ENCODE measurements at places on chromosomes 5 and 9.

- H3K27me3 ChIP-seq: no peaks in the 10 kb centered on the region
- no peak for DNase-seq
- peaks cover 4% of the 10 kb centered on the region for H3K4me1 ChIP-seq
- no peak overlapping the region for H3K27ac ChIP-seq
- H3K4me3 ChIP-seq: no peak overlapping the region
These were observed 211.9 kb downstream of the AOPEP start for GRCh38 chr9:94938384-94938783.

DNA sequence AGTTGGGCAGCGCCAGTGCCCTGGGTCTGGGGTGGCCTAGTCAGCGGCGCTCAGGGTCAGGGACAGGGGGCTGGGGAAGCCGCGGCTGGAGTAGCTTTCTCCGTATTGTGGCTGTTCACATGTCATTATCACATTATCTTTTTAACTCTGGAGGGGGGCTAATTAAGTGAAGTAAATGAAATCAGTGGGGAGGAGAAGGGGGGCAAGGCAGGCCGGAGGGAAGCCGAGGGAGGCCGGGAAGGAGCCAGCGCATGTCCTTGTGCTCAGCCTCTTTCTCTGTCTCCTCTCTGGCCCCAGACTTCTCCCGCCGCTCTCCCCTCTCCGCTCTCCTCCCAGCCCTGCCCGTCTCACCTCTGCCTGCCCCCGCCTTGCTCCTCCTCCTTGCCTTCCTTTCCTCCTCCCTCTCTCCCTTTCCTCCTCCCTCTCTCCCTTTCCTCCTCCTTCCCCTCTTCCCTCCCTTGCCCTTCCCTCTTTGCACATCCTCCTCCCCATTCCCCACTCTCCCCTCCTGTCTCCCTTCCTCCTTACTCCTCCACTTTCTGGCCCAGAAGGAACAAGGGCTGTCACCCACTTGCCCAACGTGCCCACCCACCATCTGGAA, 38.7 kb downstream of the ASS1 start:
- no peak overlapping the region for H3K4me3 ChIP-seq
- DNase-seq: no peak
- peaks cover 21% of the 10 kb centered on the region for H3K27me3 ChIP-seq

GRCh38 chr5:143361438-143361837, 42.0 kb downstream of the NR3C1 start:
- no peak overlapping the region for H3K4me3 ChIP-seq
- H3K27me3 ChIP-seq: no peaks in the 10 kb centered on the region
- peaks cover 52% of the 10 kb centered on the region for H3K36me3 ChIP-seq
- H3K27ac ChIP-seq: no peak overlapping the region
- H3K4me1 ChIP-seq: peaks cover 47% of the 10 kb centered on the region
- DNase-seq: no peak

GRCh38 chr5:82031220-82032119, 59.6 kb downstream of the ATG10 start:
- H3K27me3 ChIP-seq: no peaks in the 10 kb centered on the region
- no peaks in the 10 kb centered on the region for H3K4me1 ChIP-seq
- no peak overlapping the region for H3K27ac ChIP-seq
- no peaks in the 10 kb centered on the region for H3K36me3 ChIP-seq
- H3K4me3 ChIP-seq: no peak overlapping the region

DNA sequence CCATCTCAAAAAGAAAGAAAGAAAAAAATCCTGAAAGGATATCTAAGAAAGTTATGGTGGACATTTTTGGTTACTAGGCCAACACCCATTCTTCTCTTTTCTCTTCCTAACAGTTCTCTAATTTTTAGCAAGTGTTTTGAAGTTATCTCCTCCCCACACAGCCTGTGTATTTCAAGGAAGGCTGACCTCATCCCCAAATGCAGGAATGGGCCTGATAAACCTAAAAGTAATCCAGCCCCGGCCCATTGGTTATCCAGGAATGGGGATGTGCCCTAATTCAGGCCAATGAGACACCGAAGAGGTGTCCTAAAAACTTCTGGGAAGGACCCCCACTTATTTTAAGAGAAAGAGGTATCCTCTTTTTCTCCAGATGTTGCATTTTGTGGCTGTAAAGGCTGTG, 46.6 kb downstream of the F2R start:
- peaks cover 10% of the 10 kb centered on the region for H3K27me3 ChIP-seq
- no peaks in the 10 kb centered on the region for H3K36me3 ChIP-seq
- H3K4me3 ChIP-seq: no peak overlapping the region
- DNase-seq: no peak
- H3K4me1 ChIP-seq: peaks cover 12% of the 10 kb centered on the region

GRCh38 chr5:32170303-32171151, 3.6 kb downstream of the GOLPH3 start:
- H3K4me3 ChIP-seq: peak overlapping the region; percentile 51
- H3K27me3 ChIP-seq: no peaks in the 10 kb centered on the region
- no peak for DNase-seq
- H3K27ac ChIP-seq: peak overlapping the region; percentile 30
- peaks cover 34% of the 10 kb centered on the region for H3K4me1 ChIP-seq
- peaks cover 75% of the 10 kb centered on the region for H3K36me3 ChIP-seq

DNA sequence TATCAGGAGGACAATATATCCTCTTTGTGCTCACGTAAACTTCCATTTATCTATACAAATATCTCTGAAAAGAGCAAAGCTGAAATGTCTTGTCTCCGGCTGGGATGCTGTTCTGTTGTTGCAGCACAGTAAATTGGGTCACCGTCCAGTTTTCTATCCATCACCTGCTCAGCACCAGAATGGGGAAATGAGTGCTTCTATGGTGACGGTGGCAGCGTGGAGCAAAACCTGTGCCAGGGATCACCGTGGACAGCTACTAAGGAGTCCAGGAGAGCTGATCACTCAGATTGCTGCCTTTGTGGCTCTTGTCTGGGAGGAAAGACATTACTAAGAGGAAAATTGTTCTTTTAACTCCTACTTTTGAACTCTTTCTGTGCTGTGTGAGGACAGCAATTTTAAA, 531.6 kb downstream of the PSAT1 start:
- no peak overlapping the region for H3K4me3 ChIP-seq
- no peak for DNase-seq
- no peaks in the 10 kb centered on the region for H3K27me3 ChIP-seq
- no peaks in the 10 kb centered on the region for H3K36me3 ChIP-seq
- no peaks in the 10 kb centered on the region for H3K4me1 ChIP-seq

DNA sequence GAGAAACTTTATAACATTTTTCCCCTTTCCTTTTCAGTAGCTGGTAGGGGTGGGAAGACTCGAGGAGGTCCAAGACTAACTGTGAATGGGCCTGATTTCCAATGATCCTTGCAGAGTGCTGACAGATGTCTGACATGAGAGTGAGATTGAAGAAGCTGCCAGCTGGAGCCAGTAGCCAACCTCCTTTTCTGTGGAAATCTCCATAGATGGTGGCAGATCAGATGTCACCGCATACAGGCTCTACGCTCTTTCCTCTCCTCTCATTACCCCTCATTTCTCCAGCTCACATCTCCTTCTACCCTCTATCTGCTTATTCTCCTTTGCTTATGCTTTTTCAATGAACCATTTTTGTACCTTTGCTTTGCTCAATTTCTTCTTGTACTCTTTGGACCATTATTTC, 395.2 kb upstream of the TNC start:
- no peak overlapping the region for H3K27ac ChIP-seq
- H3K36me3 ChIP-seq: no peaks in the 10 kb centered on the region
- no peaks in the 10 kb centered on the region for H3K27me3 ChIP-seq
- no peak for DNase-seq
- no peaks in the 10 kb centered on the region for H3K4me1 ChIP-seq

DNA sequence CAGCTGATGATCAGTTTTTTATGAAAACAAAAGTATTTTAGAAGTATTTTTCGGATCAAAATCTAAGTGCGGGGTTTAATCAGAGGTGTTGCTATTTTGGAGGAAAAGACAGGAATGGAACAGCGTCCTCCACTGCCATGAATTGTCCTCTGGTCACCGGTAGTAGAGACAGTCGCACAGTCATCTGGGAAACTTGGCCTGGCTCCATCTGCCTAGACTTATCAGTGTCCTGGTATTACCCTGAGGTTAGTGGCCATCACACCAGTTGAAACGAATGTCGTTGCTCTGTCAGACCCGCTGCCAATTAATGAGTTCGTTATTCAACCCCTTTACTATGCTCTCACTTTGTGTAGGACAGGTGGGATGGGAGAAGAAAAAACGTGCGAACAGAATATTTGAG, 8.2 kb downstream of the TLX3 start:
- H3K27ac ChIP-seq: no peak overlapping the region
- DNase-seq: no peak
- H3K27me3 ChIP-seq: peaks cover 77% of the 10 kb centered on the region
- peaks cover 4% of the 10 kb centered on the region for H3K36me3 ChIP-seq
- H3K4me1 ChIP-seq: peaks cover 4% of the 10 kb centered on the region
- no peak overlapping the region for H3K4me3 ChIP-seq

GRCh38 chr9:115250621-115251032, 132.7 kb upstream of the TNC start:
- no peaks in the 10 kb centered on the region for H3K4me1 ChIP-seq
- H3K27ac ChIP-seq: no peak overlapping the region
- H3K4me3 ChIP-seq: no peak overlapping the region
- peaks cover 1% of the 10 kb centered on the region for H3K27me3 ChIP-seq
- no peak for DNase-seq

GRCh38 chr9:86287013-86287412, 4.7 kb upstream of the ISCA1 start:
- H3K27ac ChIP-seq: no peak overlapping the region
- H3K36me3 ChIP-seq: peaks cover 28% of the 10 kb centered on the region
- H3K27me3 ChIP-seq: no peaks in the 10 kb centered on the region
- no peak for DNase-seq

GRCh38 chr9:74861773-74862474, 25.8 kb downstream of the TRPM6 start:
- H3K27me3 ChIP-seq: peaks cover 3% of the 10 kb centered on the region
- no peak overlapping the region for H3K27ac ChIP-seq

GRCh38 chr5:54317511-54318260, 7.3 kb upstream of the ARL15 start:
- no peak for DNase-seq
- peaks cover 62% of the 10 kb centered on the region for H3K27me3 ChIP-seq
- H3K27ac ChIP-seq: no peak overlapping the region
- H3K4me3 ChIP-seq: no peak overlapping the region
- H3K36me3 ChIP-seq: no peaks in the 10 kb centered on the region

DNA sequence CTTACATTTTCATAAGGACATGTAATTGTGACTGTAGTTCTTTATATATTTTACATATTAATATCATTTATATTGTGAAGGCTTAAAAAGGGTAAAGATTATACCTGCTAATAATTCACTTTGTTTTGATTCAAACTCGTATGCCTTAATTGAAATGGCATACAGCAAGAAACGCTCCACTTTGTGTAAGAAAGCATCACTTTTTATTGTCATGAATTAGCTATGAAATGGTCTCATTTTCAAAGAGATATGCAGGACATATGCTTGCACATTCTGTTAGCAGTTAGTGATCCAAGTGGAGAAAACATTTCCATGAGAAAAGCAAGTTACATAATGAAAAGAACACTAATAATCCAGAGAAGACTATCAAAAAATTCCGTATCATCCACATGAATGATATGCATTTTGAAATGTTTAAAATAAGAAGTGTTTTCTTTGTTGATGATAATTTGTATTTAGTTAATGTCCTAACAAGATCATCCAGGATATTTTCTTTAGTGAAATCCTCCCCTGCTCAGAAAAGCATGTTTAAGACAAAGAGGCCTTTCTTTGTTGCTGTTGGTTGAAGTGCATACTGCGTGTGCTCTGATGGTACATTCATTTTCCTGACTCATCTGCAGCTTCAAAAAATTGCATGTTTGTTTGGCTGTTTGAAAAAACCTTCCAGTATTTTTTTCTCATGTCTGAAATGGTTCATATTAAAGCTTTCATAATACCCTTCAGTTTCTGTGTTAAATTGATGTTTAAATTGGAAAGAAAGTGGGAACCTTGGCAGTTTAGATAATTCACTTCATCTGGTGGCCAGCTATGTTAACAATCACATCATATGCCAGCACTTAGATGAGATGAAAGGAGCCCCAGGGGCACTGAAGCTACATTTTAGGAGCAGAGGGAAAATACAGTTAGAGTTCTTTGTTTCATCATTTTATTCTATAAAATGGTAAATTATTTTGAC, 242.2 kb downstream of the CSNK1G3 start:
- no peaks in the 10 kb centered on the region for H3K4me1 ChIP-seq
- no peaks in the 10 kb centered on the region for H3K36me3 ChIP-seq
- DNase-seq: no peak
- H3K4me3 ChIP-seq: no peak overlapping the region
- no peak overlapping the region for H3K27ac ChIP-seq

DNA sequence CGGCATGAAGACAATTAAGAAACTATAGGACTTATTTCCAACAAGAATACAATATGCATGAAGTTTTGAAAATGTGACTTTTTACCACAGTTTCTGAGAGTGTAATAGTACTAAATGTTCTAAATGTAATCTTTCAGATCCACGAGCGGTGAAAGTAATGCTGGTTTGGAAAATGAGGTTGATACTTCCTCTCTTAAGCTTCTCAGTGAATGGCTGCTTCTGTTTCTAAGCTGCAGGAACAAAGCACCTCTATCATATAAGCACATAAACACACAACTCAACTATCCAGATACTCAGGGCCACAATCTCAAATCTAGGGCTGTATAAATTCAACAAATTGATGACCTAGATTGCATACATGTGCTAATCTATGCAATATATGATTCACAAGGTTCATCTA, 78.3 kb downstream of the LIFR start:
- DNase-seq: no peak
- no peak overlapping the region for H3K4me3 ChIP-seq
- peaks cover 37% of the 10 kb centered on the region for H3K27me3 ChIP-seq
- H3K4me1 ChIP-seq: no peaks in the 10 kb centered on the region
- H3K36me3 ChIP-seq: no peaks in the 10 kb centered on the region

- no peak overlapping the region for H3K27ac ChIP-seq
- H3K4me3 ChIP-seq: no peak overlapping the region
- DNase-seq: no peak
These were observed 148.0 kb downstream of the CEMIP2 start for GRCh38 chr9:71620331-71620730.

GRCh38 chr9:112670991-112671625, 46.8 kb downstream of the INIP start:
- no peaks in the 10 kb centered on the region for H3K36me3 ChIP-seq
- H3K27ac ChIP-seq: no peak overlapping the region
- H3K4me3 ChIP-seq: no peak overlapping the region
- peaks cover 5% of the 10 kb centered on the region for H3K27me3 ChIP-seq

DNA sequence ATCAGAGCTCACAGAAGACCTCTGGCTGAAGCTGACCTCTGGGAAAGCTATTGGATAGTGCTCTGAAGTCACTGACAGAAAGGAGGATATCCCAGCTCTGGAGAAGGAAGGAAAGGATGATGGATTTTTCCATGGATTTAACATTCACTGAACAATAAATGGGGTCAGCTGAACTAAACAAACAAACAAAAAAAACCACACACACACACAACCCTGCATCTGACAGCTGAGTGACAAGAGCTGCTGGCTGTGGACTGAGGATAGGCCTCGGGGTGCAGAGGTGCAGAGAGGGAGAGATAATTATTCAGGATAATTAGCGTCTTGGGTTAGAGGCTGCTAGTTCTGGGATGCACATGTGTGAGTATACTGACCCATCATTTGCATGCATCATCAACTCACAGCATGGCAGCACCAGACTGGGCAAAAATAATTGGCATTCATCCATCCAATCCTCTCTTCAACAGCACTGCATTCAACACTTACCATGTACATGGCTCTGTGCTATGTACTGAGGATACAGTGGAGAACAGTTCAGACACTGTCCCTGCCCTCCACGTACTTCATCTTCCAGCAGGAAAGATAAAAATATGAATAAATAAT, 131.4 kb upstream of the TRIM32 start:
- no peak overlapping the region for H3K27ac ChIP-seq
- no peaks in the 10 kb centered on the region for H3K36me3 ChIP-seq
- no peak for DNase-seq
- no peak overlapping the region for H3K4me3 ChIP-seq

All from activated T-helper 2 cell treated with anti-CD3 and anti-CD28 coated beads, Interferon-gamma antibody, Interleukin-2, Interleukin-4, amounts not matched to agents 10 μg/mL and 5 μg/mL and 100 μg/mL, durations not matched to agents 14 hours and 24 hours and 36 hours (primary cell).